Upper lobe of left lung (tissue), 6 donors: ENCODE measurements at places on chromosomes 7 and 10.

DNA sequence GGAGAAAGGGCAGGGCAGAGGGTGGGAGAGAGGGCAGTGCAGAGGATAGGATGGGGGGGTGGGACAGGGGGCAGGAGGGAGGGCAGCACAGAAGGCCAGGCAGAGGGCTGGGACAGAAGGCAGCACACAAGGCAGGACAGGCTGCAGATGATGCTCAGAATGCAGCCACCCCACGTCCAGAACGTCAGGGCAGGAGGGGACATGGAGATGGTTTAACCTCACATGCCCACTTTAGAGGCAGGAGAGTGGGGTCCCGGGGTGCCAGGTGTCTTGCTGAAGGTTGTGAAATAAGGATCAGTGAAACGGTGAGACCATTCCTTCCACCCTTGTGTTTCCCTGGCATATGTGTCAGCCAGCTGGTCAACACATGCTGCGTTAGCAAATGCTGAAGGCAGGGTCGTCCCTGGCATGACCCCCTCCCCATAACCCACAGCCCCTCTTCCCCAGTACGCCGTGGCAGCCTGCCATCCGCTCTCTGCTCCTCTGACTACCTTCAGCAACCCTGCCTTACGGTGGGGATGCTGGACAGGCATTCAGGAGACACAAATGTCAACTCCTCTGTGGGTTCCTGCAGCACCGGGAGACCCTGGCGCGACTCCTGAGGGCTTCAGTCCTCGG is 592.1 kb downstream of the DNAJB6 start:
- no peak for DNase-seq

DNA sequence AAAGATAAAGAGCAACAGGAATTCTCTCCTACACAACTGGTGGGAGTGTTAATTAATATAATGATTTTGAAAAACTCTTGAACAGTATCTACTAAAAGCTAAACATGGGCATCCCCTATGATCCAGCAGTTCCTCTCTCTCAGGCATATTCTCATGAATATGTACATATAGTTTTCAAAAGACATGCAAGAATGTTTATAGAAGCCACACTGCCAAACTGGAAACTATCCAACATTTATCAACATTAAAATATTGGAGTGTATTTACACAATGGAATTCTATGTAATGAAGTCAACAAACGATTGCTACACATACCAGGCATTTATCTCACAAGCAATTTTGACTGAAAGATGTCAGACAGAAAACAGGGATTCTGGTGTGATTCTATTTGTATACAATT is 404.5 kb upstream of the ANKRD30A start:
- no peak for DNase-seq

- no peak for DNase-seq
Measured at GRCh38 chr7:71466448-71467145, 334.7 kb downstream of the GALNT17 start.

DNA sequence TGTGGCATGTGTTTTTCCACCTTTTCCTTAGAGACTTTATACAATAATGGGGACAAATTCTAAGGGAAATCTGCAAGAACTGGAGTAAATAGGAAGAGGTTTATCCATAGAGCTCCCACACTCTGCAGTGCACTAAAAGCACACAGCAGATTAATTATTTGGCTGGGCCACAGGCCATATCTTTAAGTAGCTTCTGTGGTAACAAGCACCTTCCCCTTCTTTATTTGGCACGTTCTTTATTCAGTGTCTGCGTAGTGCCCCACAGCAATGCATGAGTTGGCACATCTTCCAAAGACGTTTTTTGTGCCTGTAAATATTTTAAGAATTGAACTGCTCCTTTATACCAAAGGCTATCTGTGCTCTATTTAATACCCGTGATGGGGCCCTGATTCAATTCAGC is 104.9 kb upstream of the MBL2 start:
- no peak for DNase-seq

DNA sequence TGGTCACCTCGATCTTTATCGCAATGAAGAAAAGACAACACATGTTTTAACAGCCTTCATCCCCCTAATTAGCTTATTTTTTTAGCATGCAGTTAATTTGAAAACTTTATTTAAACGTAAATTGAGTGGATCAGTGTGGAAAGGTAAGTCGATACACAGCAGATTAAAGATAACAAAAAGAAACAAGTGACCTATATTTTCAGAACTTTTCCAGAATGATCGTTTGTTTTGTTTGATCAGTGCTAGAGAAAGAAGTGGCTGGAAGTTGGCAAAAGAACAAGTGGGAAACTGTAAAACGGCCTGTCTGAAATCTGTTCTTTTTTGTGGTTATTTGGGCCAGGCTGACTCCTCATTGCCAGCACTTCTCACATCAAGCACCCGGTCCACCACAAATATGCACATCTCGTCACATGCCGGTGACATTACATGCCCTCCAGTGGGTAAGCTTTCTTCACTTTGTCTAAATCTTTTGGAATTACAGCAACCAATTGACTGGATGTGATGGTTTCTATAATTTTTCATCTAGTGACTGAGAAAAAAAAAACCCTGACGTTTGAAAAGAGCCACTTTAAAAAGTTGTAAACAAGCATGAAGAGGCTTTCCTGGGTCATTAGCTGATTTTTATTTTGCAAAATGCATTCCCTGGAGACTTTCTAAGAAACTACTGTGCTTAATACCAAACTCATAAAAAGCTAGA is 33.2 kb downstream of the C7orf33 start:
- no peak for DNase-seq

DNA sequence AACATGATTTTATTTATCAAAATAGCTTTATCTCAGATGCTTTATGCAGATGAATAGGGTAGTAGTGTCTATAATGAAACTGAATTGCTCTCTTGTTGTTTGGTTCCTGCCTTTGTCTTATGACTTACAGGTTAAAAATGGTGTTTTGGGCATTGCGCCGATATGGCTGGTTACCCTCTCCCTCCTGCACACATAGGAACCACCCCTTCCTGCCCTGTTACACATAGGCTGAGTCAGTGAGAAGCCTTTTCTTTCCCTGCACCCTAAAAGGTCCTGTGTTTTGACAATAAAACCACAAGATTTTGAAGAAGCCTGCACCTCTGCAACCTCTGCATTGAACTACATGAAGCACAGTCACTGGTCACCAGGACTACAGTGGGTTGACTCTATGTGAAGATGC is 655.8 kb upstream of the ANKRD30A start:
- no peak for DNase-seq

DNA sequence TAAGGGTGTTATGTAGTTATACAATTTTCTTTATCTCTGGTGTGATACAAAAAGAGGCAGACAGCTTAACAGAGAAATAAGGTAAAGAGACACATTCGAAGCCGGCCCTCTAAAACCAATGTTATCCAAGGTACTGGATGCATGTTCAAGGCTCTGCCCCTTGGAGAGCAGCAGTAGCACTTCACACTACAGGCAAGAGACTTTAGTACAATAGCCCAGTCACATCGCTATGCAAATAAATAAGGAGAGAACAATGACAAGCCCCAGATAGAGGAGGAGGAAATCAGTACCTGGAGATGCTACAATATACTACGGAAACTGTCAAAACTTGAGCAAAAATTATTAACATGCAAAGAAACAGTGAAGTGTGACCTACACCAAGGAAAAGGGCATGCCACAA is 111.1 kb downstream of the ITGB1 start:
- no peak for DNase-seq

- DNase-seq = no peak
Measured at GRCh38 chr10:24269476-24269875, 60.5 kb downstream of the KIAA1217 start.

- DNase-seq = no peak
Measured at GRCh38 chr7:39187130-39187529, 209.4 kb downstream of the POU6F2 start.

DNA sequence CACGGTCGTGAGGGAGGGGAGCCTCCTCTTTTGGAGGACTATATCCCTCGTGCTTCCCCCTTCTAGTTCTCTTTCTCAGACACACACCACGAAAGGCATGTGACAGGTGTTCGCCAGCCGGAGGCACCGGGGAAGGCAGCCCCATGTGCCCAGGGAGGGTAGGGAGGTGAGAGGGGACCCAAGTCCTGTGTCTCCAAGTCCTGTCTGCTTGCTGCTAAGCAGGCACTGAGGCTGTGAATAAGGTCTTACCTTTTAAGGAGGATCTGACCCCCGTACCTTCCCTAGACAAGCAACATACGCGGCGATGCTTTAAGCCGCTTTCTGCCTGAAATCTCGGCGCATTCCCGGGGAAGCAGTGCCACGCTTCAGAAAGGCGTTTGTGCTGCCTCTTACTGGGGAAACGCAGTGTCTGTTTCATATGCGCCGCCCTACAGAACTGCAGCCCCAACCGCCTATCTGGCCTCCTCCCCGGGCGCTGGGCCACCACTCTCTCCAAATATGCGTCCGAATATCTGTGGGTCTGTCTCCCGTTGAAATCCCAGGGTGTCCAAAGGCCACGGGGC is 770 bp downstream of the PLXNA4 start:
- peak; percentile 46 for DNase-seq

- no peak for DNase-seq
Measured at GRCh38 chr7:155057076-155057475, 13.0 kb upstream of the HTR5A start.

- no peak for DNase-seq
Measured at GRCh38 chr10:33698033-33698432, 363.6 kb upstream of the NRP1 start.

DNA sequence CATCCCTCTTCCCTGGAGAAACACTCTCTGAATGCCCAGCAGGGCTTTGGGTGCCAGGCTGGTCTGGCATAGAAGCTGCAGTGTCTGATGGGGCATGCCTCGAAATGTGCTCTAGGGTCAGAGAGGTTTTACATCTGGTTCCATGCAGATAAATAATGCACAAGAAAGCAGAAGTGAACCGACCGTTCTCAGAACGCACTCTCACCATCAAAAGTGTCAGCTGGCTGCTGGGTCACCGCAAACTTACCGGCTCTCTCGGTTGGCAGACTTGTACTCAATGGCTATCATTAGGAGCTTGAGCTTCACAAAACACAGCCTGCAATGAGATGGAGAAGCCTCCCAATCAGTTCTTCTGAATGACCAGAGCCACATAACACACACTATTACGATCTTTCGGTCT is 610.0 kb downstream of the KCNMA1 start:
- no peak for DNase-seq

DNA sequence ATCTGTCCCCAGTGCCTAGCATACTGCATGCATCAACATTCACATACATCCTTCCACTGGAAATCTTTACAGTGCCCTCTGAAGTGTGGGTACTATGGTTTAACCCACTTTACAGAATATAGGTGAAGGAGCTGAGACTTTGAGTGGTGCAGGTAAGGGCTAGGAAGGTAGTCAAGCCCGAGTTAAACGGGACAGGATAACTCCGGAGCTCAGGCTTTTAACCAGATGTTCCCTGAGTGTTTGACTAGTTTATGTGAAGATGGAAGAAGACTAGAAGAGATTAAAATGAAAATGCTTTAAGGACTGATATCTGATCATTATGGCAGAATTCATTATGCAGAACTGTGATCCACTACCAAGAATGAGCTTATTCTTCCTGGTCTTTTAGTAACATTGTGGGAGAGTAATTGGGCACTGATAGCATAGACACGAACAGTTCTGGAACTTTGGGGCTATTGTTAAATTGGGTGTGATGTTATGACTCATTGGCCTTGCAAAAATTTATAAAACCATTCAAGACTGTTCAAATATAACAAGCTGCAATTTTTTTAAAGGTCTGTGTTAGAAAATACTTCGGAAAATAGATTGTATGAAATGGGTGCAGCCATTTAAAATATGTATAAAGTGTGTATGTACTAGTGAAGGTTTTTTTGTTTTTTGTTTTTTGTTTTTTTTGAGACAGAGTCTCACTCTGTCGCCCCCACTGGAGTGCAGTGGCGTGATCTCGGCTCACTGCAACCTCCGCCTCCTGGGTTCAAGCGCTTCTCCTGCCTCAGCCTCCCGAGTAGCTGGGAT is 4.4 kb downstream of the CUL1 start:
- no peak for DNase-seq

DNA sequence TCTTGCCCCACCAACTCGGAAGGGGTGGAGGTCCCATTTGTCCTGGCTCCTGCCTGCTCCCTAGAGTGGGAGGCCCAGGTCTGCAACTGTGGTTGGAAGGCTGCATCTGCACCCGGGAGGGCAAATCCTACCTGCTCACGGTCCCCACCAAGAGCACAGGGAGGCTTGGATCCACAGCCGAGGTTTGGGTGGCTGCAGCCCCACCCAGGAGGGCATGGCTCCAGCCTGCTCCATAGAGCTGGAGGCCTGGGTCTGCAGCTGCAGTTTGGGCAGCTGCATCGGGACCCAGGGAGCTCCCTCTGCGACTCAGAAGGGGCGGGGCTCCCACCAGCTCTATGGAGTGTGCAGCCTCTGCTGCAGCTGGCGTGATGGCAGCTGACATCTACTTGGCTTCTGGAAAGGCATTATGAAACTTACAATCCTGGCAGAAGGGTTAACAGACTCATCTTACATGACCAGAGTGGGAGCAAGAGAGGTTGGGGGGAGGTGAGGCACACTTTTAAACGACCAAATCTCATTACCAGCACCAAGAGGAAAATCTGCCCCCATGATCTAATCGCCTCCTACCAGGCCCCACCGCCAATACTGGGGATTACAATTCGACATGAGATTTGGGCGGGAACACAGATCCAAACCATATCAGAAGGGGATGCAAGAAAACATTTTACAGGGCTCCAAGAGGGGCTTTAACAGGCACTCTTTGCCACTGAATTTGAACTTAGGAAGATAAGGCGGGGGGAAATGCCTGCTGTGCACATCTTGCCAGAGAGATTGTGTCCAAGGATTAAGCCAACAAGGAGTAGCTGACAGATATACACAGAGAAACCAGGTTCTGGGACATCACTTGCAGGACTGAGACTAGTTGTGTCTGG is 8.2 kb upstream of the BLVRA start:
- DNase-seq = peak; percentile 29

DNA sequence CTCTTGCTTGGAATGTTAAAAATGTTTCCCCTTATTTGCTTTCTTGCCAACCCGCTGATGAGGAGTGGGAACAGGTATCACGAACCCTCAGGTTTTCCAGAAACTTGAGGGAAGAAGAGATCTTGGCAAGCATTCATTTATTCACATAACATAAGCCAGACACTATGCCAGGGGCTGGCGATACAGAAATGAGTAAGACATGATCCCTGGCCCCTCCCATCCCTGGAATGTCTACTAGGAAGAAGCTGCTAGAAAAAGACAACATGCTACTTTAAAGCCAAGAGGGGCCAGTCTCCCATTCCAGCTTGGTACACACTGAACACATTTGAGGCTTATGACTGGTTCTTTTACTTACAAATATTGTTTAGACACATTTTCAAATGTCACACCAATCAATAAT is 26.4 kb downstream of the SLC35B4 start:
- no peak for DNase-seq
